ENCODE measurements at places on chromosomes 1 and 21.

- DNase-seq = no peak
Observed at GRCh38 chr1:191963286-191963685, 195.0 kb upstream of the RGS18 start.

GRCh38 chr1:154304664-154305337 is 16.1 kb upstream of the AQP10 start:
- DNase-seq = no peak

DNA sequence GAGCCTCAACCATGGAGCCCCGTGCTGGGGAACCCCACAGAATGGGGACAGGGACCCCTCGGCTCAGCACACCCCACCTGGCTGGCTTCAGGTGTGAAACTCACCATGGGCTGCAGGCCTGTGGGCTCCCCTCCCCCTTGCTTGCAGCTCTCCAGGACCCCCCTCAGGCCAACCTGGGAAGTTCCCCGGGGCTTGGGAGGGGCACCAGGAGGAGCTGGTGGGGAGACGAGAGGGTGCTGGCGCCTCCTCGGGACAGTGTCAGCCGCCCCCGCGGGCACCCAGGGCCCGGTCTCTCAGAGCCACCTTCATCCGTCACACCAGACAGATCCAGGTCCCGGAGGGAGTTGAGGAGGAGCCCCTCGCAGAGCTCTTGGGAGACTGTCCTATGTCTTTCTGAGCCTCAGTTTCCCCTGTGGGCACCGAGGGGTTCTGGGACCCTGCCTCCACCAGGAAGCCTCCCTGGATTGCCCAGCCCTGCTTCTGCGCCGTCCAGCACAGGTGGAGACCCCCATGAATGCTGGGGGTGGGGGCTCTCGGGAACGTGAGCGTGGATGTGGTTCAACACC is 657 bp upstream of the TNFRSF18 start:
- DNase-seq = no peak

DNA sequence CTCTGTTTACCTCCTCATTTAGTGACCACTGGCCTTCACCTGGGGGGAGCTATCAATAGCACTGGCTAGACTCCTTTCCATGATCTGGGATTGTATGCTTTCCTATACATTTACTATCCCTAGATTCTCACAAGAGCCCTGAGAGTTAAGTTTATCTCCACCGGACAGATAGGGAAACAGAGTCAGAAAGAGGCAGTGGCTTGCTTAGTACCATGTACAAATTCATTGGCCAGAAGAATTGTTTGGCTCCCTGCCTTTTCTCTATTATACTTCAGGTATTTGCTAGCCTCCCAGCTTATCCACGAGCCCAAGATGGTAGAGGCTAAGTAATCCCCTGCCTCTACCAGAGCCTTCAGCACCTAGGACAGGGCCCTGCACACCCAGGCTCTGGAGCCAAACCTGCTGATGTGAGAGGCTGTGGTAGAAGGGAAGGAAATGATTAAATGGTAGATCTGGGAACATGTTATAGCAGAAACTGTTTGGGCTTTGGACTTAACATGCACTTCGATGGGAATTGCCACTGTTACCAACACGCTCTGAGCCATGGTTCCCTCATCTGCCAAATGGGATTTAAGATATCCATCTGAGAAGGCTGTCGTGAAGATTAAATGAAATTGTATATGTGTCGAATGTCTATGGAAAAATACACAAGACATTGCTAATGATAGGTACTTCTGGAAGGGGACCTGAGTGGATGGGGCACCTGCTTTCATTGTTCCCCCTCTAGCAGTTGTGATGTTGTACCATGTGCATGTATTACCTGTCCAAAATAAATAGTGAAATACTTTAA is 3.1 kb upstream of the BLACAT1 start:
- no peak for DNase-seq

GRCh38 chr1:40316595-40317393 is at the start of gene COL9A2:
Gene COL9A2, minus strand, starts transcription at chr1:40317286. Its CDS starts 89 bp downstream, at chr1:40317197.
- peak; percentile 32 for DNase-seq

DNA sequence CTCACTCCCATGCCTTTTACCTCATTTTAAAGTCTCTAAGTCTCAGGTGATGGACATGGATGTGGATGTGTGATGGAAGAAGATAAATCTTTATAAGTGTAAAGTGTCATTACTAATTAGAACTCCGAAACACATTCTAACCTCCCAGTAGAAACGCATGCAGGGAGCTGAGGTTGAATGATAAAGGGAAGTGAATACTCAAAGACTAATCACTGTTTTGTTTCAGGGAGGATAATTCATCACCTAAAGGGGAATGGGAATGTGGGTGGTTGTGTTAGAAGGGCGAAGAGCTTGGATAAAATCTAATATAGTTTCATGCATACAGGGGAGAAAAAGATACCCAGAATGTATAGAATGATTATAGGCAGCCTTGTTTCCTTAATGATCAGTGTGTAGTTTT is 12.5 kb downstream of the NCAM2 start:
- DNase-seq = no peak

DNA sequence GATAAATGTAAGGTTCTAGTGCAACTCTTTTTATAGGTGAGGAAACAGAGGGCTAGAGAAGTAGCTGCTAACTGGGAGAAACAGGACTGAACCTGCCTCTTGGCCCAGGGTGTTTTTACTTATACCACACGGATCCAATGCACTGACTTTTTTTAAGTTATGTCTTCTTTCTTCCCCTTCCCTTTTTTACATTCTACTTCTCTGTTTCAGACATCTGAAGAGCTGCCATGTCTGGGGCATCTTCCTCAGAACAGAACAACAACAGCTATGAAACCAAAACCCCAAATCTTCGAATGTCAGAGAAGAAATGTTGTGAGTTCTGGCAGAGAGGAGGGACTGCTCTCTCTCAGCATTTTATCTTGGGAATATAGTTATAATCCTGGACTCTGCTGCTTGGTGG is 1.4 kb downstream of the PFKFB2 start:
- DNase-seq = no peak

GRCh38 chr1:179953974-179954492 is 577 bp upstream of the CEP350 start:
- peak; percentile 18 for DNase-seq

DNA sequence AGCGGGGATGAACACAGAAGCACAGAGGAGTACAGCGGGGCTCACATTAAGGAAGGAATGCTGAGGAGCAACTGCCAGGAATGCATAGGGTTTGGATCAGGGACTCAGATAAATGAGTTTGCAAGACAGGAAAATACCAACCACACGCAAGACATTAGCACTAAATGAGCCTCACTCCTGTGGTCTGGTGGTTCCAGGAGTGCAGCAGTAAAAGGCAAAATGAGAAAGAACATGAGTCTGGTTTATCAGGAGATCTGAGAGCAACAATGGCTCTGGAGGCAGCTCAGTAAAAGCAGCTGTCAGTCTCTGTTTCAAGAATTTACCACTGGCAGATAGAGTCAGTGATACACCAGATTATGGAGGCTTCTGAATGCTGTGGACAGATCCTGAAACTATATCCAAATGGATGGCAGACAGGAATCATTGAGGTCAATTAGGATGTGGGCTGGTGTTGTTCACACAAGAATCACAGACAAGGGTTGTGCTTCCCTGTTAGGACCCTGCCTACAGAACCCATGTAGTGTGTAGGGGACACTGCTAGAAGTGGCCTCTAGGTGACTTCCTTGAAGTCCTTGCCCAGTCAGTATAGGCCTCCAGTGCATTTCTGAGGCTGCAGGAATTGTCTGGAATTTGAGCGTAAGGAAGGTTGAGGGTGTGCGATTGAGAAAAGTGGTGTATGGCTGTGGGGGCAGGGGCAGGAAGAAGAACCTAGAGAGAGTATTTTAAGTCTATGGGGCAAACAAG is 50.3 kb downstream of the CASQ2 start:
- no peak for DNase-seq

GRCh38 chr1:119367432-119368124 is 1.0 kb upstream of the HAO2 start:
- no peak for DNase-seq

- no peak for DNase-seq
Observed at GRCh38 chr1:186325239-186325638, 49.8 kb downstream of the TPR start.

DNA sequence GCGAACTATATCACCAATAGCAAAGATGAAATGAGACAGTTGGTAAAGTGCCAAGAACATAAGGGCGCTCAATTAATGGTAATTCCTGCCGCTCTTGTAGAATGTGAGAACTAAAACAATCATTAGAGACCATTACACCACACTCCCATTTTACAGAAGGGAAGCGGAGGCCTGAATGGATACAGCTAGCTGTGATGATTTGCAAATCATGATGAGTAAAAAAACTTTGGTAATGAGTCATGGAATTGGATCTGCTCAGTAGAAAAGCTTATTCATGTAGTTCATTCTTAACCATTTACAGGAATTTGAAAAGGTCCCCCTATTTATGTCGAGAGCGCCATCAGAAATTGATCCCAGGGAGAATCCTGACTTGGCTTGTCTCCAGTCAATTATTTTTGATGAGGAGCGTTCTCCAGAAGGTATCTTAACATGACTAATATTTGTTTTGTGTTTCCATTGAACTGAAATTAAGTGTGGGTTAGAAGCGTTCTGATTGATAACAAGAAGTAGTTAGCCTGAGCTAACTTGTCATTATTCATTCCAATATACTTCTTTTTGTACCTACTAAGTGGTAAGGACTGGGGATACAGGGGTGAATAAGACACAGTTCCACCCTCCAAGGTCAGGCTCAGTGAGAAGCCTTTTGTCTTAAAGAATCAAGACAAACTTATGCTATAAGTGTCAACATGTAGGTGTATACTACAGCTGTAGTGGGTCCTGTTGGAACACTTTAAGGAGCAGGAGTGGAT is 812 bp downstream of the TTC4 start:
- no peak for DNase-seq

DNA sequence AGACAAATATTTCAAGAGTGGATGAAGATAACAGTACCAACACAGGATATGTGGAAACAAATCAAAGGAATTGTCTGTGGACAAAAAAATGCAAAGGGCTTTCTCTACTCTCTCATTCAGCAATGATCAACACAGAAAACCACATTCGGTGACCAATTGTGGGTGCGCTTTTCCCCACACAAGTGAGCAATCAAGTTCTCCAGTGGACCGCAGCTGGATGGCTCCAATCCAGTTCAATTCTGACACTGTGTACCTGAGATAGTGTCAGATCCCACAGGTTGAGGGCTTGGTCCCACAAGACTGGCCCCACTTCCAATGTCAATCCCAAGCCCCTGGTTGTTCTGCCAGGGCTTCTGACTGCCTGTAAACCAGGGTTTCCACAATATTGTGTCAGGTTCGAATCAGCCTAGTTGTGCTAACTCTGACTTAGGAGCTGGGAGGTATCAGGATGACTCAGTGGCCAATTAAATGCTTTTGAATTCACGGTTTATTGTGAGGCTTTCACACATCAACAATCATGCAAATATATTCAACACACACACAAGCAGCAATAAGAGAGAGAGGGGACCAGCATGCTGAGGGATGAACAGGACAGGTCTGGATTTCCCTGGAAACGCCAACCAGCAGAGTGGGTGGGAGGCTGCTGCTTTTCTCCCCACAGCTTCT is 87.0 kb upstream of the BTG3 start:
- DNase-seq = no peak

DNA sequence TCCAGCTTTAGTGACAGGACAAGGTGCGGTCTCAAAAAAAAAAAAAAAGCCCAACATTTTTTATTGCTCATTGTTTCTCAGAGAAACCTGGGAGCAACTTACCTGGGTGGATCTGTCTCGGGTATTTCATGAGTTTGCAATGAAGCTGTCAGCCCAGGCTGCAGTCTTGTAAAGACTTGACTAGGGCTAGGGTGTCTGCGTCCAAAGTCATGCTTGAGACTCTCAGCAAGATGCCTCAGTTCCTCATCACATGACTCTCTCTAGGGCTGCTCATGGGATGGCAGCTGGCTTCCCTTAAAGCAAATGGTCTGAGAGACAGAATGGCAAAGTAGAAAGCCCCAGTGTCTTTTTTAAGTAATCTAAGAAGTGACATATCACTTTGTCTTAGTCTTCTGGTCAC is 8.1 kb downstream of the GABPA start:
- no peak for DNase-seq

DNA sequence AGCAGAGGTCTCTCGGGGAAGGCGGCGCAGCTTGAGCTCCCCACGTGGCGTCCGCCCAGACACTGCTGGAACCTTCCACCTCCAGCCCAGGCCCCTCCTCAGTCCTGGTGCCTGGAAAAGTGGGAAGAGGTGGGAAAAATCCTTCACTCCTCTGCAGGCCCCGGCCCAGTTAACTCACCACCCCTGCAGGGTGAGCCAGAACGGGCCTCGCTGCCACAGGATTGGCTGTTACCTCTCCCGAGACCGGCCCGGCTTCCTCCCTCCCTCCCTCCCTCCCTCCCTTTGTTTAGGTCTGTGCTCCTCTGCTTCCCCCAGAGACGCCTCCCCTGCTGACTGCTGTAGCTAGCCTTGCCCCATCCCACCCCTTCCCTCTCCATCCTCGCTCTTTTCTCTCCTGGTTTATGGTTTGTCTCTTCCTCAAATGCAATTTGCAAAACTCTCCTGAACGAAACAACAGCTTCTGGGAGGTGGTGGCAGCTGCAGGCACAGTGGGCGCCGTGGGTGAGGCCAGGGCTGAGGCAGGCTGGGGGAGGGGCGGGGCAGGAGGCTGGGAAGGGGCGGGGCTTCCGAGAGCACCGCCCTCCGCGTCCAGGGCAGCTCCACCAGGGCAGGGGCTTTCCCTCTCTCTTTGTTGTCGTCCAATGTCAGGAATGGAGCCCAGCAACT is 6.5 kb downstream of the CAPN9 start:
- DNase-seq = no peak

GRCh38 chr1:112011202-112011601 is 21.7 kb upstream of the KCND3 start:
- DNase-seq = no peak

DNA sequence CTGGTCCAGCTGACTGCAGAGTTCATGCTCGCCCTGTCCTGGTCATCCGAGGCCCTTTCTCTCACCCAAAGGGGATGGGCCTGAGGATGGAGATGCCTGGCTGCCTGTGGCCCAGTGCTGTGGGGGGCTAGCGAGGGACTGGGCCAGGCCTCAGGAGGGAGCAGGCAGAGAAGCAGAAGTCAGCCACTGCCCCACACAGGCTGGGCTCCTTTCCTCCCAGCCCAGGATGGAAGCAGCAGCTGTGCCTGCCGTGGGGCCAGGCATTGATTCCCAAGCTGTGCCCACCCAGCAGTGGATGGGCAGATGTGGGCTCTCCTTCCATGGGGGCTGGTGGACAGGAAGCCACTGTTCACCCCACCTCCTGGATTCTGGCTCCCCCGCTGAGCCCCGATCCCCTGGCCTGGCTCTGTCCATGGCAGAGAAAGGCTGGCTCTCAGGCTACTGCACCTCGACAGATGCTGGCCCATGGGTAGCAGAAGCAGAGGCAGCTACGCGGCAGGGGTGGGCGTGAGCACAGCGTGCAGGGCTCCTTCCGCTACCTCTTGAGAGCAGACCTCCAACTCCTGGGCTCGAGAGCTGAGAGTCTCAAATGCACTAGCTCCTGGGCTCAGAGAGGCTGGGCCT is 24.6 kb downstream of the RUNX3 start:
- no peak for DNase-seq

DNA sequence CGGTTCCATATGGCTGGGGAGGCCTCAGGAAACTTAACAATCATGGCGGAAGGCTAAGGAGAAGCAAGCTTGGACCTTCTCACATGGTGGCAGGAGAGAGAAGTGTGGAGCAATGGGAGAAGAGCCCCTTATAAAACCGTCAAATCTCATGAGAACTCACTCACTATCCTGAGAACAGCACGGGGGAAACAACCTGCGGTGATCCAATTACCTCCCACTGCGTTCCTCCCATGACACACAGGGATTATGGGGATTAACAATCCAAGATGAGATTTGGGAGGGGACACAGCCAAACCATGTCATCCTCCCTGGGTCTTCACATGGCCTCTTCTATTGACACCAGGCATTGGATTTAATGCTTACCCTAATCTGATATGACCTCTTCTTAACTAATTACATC is 455.1 kb upstream of the VAMP3 start:
- no peak for DNase-seq

Data from effector memory CD4-positive, alpha-beta T cell (primary cell).